ENCODE measurements at places on chromosomes 2 and 18. TPM values are rescaled to one million over a fixed set of nuclear protein-coding genes. Genes with fewer than 3 reads are reported as not detected.
A peak's percentile ranks its signal among the peaks of the same experiment; 100 is the strongest.

Gene KYNU
- total RNA-seq = 1.2 TPM

Gene TMEM178A
- total RNA-seq = 0.47 TPM

Gene ADCYAP1
- not detected for total RNA-seq

- H3K4me1 ChIP-seq = peaks cover 46% of the 10 kb centered on the region
- peak overlapping the region; percentile 46 for H3K4me3 ChIP-seq
- H3K36me3 ChIP-seq = no peaks in the 10 kb centered on the region
- no peaks in the 10 kb centered on the region for H3K27me3 ChIP-seq
These were observed 107.9 kb downstream of the MAP4K4 start for GRCh38 chr2:101805152-101806088.

- no peaks in the 10 kb centered on the region for H3K27me3 ChIP-seq
- DNase-seq = no peak
- H3K36me3 ChIP-seq = no peaks in the 10 kb centered on the region
- no peak overlapping the region for H3K4me3 ChIP-seq
- H3K4me1 ChIP-seq = no peaks in the 10 kb centered on the region
These were observed 1364.9 kb upstream of the NRXN1 start for GRCh38 chr2:52396836-52397235.
